Thyroid gland (tissue), 4 donors: ENCODE measurements at places on chromosomes 5 and 9. TPM values are rescaled to one million over a fixed set of nuclear protein-coding genes. Genes with fewer than 3 reads are reported as not detected.

The TNC gene
- 5.4 TPM for total RNA-seq

- DNase-seq: no peak
These were observed 28.2 kb downstream of the ERCC8 start for GRCh38 chr5:60916646-60917045.

The SAXO1 gene
- not detected for total RNA-seq

- peak; percentile 75 for DNase-seq
These were observed 20.5 kb upstream of the PSD2 start for GRCh38 chr5:139774980-139775661.
